ENCODE measurements at places on chromosomes 1 and 21.

GRCh38 chr1:54017979-54018378 is at the start of gene LDLRAD1:
LDLRAD1 (minus strand) TSS chr1:54018186; CDS start chr1:54018112, 74 bp downstream.
- no peak for DNase-seq

DNA sequence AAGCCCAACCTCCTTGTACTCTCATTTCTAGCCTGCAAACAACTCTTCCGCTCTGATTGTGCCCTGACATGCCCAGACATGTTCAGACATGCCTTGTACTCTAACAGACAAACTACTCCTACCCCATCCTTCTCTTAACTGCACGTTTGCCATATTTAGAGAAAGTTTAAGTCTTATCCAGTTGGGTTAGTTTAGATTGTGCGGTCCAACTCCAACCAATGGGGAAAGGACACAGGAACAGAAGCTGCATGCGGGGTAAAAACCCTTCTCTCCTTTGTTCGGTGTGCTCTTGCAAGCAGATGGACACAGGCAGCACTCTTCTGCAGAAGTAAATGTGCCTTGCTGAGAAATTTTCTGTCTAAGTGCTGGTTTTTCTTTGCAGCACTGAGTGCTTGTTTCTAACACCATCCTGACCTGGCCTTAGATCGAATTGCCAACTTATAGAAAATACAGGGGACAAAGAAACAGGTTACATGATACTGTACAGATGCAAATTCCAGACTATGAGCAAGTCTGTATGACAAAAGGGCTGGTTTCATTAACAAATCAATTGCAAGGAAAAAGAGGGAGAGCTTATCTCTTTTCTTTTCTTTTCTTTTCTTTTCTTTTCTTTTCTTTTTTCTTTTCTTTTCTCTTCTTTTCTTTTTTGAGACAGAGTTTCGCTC is 35.8 kb upstream of the IFNGR2 start:
- no peak for DNase-seq

GRCh38 chr1:172245788-172246187 is 174.7 kb upstream of the C1orf105 start:
- no peak for DNase-seq

GRCh38 chr1:8283058-8283884 is 34.6 kb upstream of the SLC45A1 start:
- no peak for DNase-seq

- no peak for DNase-seq
These were observed 119.1 kb downstream of the PTPRU start for GRCh38 chr1:29355375-29355774.

DNA sequence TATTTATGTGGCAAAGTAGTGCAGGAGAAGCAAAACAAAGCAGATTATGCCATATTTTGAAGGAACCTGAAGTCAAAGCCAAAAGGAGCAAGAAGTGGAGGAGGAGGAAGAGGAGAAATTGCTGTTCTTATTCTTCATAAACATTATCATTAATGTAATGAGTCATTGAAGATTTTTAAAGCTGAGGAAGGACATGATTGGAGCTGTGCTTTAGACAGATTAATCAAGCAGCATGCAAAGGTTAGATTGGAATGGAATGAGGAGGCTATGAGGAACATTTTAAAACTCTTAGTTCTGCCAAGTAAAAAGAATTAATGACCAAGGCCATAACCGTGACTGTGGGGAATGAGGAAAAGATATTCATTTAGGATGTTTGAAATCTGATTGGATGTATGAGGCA is 33.0 kb upstream of the HSD17B7 start:
- no peak for DNase-seq

- no peak for DNase-seq
These were observed 35.8 kb upstream of the JAK1 start for GRCh38 chr1:65002156-65002507.

- no peak for DNase-seq
These were observed 124.2 kb downstream of the MACF1 start for GRCh38 chr1:39328586-39329121.

- no peak for DNase-seq
These were observed 3.7 kb downstream of the OLIG2 start for GRCh38 chr21:33029385-33029921.

DNA sequence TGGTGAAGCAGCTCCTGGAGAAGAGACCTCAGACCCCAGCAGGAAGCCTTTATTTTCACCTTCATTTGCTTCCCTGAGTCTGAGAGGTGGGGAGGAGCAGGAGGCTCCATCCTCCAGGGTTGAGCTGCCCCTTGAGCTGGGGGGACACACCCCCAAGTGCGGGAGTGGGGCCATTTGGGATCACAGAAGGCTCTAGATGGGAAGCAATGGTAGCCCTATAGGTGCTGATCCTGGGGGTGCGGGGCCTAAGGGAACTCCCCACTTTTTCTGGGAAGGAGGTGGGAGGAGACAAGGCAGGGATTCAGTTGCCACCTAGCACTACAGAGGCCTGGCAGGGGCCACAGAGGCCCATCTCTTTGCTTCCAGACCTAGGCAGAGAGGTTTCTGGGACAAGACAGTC is 247.9 kb upstream of the CSF3R start:
- no peak for DNase-seq

GRCh38 chr1:9877962-9878361 is 32.1 kb downstream of the CTNNBIP1 start:
- DNase-seq: no peak

DNA sequence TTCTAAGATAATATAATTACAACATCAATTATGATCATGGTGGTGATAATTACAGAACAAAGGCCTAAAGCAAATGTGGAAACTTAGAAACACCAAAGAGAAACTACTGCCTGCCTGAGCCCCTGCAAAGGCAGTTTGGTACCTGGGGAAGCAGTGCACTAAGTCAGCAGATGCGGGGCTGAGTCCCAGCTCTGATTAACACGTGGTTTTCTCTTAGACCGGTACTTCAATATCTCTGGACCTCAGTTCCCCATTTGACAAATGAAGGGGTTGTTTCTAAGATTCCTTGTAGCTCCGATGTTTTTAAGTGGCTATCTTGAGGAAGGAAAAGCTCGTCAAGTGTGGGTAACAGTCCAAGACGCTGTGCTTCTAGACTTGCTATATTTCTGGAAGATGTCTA is 16.7 kb upstream of the PLEKHA6 start:
- DNase-seq: peak; percentile 14

GRCh38 chr1:248814351-248814750 is 11.4 kb downstream of the SH3BP5L start:
- DNase-seq: no peak

GRCh38 chr1:184276416-184276815 is 110.4 kb upstream of the C1orf21 start:
- DNase-seq: no peak

GRCh38 chr1:99763956-99764355 is 2.5 kb downstream of the FRRS1 start:
- no peak for DNase-seq

DNA sequence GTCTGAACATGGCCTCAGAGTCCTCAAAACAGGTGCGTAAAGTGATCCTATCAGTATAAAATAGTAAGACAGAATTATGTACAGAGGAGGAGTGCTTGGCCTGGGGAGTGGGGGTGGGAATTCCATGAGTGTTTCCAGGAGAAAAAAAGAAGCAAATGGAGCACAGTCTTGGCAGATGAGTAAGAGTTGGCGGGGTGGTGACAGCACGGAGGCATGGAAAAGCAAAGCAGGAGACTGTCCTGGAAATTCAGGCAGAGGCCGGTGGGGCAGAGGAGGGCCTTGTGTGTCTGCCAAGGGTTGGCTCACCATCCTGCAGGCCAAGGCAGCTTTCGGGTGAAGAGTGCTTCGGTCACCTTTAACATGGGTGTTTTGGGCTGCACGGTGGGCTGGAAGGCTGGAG is 63.4 kb downstream of the OPTC start:
- no peak for DNase-seq

- no peak for DNase-seq
These were observed 960.0 kb downstream of the PLA2G4A start for GRCh38 chr1:187788718-187789117.

GRCh38 chr1:238233966-238234365 is 343.2 kb upstream of the ZP4 start:
- DNase-seq: no peak

- peak; percentile 39 for DNase-seq
These were observed 403 bp upstream of the EPHX4 start for GRCh38 chr1:92029241-92029922.
